ENCODE measurements at places on chromosomes 7 and 10.

DNA sequence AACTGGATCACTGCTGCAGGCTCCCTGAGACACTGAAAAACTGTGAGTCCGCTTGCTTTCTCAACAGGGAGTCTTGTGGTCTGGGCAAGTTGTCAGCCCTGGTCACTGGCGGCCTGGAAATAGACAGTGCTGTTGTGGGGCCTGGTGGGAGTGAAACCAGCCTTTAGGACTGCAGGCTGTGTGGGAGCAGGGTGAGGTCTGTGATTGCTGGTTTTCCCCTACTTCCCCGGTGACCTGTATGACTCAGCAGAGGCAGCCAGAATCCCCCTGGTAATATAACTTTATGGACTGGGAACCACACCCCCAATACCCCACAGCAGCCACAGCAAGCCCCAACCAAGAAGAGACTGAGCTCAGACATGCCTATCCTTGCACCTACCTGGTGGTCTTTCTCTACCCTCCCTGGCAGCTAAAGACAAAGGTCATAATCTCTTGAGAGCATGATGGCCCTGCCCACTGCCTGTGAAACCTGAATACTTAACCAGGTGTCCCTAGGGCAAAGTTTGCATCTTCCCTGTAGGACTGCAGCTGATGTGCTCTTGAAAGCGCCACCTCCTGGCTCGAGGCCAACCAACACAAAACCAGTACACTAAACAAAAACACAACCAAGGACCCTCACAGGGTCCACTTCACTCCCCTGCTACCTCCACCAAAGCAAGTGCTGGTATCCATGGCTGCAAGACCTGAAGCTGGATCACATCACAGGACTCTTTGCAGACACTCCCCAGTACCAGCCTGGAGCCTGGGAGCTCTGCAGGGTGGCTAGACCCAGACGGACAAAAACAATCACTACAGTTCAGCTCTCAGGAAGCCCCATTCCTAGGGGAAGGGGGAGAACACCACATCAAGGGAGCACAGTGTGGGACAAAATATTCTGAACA, 7.2 kb upstream of the ADAM22 start:
- no peak for DNase-seq

GRCh38 chr7:137957887-137958286, 44.0 kb downstream of the CREB3L2 start:
- DNase-seq = no peak

GRCh38 chr7:101902680-101903514, 85.5 kb downstream of the CUX1 start:
- no peak for DNase-seq

DNA sequence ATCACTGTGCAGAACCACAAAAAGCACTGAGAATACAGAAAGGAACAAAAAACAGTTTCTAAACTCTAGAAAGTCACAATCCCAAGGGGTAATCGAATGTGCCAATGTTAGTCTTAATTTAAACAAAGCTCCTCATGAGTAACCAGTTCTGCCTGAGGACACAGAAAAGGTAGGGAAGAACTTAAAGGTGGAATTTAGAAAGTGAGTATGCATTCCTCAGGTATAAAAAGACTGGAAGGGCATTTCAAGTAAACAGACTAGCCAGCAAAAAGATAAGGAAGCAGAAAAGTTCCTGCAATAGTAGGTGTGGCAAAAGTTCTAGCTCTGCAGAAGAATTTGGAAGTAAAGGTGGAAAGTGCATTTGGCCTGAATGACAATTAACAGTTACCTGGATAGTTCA, 84.6 kb upstream of the DLX6 start:
- no peak for DNase-seq

GRCh38 chr10:28833313-28833712, 156.0 kb downstream of the BAMBI start:
- DNase-seq = no peak

DNA sequence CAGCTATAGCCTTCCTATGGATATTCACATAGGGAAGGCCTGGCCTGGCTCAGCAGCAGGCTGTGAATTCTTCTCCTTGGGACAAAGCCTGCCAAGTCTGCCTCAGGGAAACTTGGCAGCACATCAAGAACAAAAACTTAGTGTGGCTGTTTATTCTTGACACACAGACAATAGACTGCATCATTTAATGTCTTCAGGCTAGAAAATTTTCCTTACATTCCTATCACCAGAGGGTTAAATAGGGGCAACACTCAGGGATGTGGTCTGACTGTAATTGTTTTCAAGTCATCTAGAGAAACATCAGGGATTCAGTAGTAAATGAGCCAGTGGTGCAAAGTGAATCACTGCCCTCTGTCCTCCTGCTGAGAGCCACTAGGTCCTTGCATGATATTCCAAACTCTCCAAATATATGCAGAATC, 137.3 kb downstream of the SEMA3C start:
- no peak for DNase-seq

DNA sequence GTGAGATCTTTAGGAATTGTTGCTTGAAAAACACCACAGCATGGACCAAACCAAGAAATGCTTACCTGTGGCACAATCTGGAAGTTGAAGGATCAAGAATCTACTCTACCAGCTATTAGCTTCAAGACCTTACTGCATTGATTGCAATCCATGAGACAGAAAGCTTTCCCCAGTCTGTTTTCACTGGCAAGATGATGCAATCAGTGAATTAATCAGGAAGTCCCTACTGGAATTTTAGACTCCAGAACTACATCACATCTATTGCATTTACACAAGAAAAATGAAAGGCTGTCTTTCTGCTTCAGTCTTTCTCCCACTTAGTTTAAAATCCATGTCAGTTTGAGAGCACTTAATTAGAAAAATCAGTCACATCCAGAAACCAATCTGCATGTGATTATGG, 191.7 kb downstream of the TFEC start:
- DNase-seq = no peak

DNA sequence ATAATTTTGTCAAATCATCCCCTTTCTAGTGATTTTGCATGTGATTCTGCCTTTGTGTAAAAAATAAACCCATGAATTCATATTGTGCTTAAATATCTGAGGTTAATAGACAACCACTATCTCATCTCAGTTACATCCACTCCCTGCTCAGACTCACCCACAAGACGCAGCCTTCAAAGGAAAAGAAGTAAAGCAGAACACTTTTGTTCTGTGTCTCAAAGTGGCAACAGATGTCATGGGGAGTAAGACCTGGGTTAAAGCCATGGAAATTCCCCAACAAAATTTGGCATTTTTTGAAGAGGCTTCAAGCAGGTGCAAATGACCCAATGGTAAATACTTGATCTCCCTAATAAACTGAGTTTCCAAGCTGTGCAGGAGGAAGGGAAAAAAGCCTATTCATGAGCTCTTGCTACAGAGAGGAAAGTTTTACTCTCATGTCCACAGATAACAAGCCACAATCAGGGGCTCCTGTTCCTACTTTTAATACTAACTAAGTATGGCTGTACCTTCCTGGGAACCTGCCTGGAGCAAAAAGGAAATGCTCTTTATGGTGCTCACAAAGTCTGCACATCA, 4.7 kb downstream of the CYP3A7 start:
- no peak for DNase-seq

DNA sequence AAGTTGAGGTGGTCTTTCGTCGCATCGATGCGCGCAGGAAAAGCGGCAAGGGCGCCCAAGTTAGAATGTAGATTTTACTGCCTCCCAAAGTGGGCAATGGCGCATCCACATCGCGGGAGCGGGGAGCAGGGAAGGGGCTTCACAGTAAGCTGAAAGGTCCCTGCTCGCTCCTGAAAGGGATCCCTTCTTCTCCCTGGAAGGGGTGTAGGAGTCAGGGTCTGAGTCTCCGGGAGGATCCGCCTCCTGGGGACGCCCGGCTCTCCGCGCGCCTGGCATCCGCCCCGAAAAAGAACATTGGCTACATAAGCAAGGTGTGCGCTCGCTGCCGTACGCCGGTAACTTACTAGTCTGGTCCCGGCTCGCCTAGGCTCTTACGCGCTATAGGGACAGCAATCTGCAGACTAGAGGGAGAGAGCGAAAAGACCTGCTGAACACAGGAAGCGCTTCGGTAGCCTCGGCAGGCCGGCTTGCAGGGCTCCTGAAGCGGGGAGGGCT, 804 bp downstream of the UNC5B start:
- DNase-seq = no peak

DNA sequence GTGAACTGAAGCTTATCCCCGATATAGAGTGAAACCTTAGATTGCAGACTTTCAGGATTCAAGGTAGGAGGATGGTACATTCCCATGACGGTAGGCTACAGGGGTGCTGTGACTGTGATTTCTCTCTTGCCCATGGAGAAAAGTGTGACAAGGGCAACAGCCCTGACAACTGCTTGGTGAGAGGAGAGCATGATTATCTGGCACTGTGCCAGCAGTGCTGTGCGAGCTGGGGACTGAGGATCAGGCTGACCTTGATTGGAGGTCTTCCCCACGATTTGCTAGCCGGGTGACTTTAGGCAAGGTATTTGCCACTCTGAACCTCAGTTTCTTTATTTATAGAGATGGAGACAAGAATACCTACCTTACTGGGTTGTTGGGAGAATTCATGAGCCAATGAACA, 229.5 kb downstream of the PTEN start:
- no peak for DNase-seq

DNA sequence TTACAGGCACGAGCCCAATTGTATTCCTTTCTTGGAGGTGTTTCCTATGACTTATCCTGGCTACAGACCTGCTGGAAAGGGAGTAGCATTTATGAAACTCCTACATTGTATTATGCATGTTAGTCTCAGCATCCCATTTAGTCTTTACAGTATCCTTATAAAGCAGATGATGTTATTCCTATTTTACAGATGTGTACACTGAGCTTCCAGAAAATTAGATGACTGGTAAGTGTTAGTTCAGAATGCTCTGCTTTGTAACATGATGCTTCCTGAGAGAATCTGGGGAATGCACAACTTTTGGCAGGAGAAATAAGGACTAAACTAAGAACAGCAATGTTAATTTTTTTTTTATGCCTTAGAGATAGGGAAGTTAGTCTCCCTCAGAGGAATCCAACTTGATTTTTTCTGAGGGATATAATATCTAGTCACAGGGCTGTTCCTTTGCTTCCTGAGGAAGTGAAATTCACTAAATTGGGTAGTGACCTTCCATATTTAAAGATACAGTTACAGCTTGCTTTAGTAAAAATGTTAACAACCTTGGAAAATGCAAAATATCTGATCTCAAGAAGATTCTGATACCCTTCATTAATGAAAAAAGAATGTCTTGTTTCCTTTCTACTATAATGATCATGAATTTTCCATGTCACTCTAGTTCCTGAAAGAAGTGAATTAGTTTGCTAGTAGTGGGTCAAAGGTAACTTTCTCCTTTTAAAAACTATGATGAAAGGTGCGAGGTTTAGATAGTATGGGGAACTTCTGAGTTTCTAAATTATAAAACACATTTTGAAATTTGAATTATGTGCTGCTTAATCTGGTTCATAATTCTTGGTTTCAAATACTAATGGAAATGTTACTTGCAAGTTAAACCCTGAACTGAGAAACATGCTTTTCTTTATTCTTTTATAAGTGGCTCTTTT, 194.0 kb upstream of the PRPS1L1 start:
- no peak for DNase-seq

GRCh38 chr7:30699706-30700495, 17.6 kb upstream of the CRHR2 start:
- DNase-seq = no peak

GRCh38 chr10:118110750-118111149, 64.0 kb upstream of the RAB11FIP2 start:
- no peak for DNase-seq

- DNase-seq = no peak
Measured at GRCh38 chr10:27949528-27950241, 49.2 kb downstream of the ODAD2 start.

GRCh38 chr10:34967335-34967880, 122.7 kb downstream of the CUL2 start:
- no peak for DNase-seq

- DNase-seq = no peak
Measured at GRCh38 chr10:122468926-122469781, 7.8 kb downstream of the HTRA1 start.

GRCh38 chr10:48490946-48491345, 113.9 kb downstream of the ARHGAP22 start:
- DNase-seq = no peak

GRCh38 chr7:103715376-103716120, 269.5 kb upstream of the SLC26A5 start:
- DNase-seq = no peak

DNA sequence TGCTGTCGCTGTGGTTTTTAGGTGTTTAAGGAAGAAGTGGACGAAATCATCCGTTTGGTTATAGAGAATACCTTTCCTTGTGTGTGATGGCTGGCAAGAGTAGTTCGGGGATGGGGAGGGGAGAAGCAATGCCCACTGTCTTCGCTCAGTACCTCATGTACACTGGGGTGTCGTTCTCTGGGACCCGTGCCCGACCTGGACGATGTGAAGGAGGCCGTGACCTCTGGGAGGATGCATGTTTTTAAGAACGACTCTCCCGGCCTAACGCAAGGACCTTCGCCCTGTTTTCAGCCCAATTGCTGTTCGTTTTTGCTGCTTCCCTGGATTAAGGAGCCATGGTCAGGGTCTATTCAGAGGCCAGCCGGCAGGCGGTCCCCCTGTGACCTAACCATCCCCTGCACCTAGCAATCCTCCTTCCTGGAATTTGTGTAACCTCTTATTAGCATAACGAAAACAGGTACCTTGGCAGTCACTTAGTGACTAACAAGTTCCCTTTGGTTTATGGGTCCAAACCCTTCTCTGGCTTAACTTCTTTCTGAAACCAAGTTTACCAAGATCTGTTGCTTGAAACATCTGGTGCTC, 1.3 kb downstream of the NFE2L3 start:
- no peak for DNase-seq

DNA sequence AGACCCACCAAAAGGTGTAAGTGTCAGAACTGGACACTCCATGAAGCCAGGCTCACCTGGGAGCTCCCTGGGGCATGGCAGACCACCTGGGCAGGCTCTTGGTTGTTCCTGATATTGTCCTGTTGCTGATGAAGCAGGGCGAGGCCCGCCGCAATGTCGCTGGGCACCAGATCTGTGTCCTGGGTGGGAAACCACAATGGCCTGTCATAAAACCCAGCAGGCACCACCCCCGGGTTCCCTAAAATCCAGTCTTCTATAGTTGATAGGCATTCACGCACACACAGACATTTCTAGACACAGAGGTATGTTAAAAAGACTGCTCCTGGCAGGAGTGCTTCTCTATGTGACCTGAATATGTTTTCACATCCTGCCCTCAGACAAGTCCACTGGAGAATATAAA, 15.0 kb downstream of the DAGLB start:
- no peak for DNase-seq

Data from activated T-helper 9 cell treated with anti-CD3 and anti-CD28 coated beads, Interleukin-2, amount 50 U/mL, for 16 hours (primary cell).